EL (cell line): ENCODE measurements at places on chromosomes 2 and 18.

DNA sequence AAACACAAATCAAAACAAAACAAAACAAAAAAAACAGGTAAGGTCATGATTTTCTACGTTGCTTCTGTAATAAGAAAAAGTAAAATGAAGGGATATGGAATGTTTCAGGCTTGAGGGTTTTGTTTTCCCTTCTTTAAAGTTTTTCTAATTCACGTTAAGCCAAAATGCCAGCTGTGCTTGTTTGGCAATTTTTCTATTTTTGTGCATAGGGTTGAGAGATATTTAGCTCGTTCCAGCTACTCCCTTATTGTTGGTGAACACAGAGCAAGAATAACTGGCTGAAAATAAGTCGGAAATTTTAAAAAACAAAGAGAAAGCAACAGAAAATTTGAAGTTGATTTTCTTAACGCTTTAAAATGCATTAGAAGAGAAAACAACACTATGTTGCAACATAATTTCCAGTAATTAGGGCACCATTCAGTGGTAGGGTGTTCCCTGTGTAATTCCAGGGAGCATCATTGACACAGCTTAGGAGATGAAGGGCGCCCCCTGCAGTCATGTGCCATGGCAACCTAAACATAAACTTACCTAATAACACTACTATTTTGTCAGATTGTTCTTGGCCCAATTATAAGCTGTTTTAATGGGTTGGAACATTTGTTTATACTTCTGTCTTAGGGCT, 99.5 kb downstream of the DTNA start:
- DNase-seq: peak; percentile 44

DNA sequence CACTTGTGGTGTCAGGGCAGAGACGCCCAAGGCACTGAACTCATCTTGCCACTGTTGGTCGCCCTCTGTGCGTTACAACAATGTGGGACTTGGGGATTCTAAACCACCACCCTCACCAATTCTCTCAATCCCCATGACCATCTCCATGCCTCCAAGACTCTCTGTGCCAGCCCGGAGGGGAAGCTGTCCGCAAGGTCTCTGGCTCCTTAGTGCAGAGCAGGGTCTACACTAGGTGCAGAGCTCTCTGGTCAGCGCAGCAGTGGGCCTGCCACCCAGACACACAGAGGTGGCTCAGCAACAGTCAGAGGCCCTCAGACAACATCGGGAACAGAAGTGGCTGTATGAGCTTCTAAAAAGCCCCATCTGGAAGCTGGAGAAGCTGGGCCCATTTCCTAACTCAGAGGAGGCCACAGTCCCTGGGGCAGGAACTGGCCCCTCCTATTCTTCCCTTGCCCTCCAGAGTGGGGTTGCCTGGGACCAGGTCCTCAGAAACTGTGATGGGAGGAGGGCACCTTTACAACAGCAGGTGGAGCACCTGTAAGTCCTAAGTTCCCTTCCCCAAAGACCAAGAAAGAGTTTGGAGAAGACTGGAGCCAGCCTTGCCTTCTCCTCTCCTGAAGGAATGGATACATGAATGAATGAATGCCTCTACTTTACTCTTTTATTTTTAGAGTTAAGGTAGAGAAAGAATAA, 37.7 kb downstream of the SERTAD2 start:
- no peak for DNase-seq

DNA sequence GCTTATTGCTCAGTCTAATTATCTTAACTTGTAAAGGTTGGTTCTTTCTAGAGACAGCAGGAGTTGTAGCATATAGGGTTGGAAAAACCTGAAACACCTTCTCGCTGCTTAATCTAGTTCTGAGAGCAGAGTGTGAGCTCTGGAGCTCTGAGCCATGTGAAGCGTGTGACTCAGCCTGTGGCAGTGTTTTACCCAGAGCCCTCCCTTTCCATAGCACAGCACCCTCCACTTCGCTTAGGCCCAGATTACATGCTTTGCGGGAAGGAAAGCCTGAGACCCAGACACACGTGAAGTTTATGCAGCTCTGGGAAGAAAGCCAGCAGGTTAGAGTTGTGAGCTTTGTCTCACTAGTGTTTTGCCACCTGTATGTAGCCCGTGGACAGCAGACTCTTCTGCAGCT, 74.5 kb downstream of the INPP4A start:
- no peak for DNase-seq

- no peak for DNase-seq
Observed at GRCh38 chr18:30510882-30511281, 531.7 kb downstream of the DSC3 start.

DNA sequence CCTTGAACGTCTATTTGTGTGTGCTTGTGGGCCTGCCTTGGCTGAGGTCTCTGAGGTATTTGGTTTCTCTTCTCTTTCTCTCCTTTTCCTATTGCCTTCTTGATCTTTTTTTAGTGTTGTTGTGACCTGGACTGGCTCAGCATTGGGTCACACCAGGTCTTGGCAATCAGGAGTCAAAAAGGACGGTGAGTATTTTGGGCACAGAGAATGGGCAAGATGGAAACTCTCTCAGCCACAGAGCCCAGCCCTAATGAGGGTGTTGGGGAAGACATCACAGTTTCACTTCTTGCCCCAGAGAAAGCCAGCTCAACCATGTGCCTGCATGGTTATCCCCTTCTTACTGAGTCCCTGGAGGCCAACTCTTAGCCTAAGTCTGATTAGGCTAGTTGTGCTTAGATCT, 13.7 kb upstream of the INO80C start:
- DNase-seq: no peak

GRCh38 chr2:80548469-80548868, 243.9 kb upstream of the LRRTM1 start:
- no peak for DNase-seq

GRCh38 chr2:64594226-64594989, 59.3 kb downstream of the SERTAD2 start:
- DNase-seq: peak; percentile 57

DNA sequence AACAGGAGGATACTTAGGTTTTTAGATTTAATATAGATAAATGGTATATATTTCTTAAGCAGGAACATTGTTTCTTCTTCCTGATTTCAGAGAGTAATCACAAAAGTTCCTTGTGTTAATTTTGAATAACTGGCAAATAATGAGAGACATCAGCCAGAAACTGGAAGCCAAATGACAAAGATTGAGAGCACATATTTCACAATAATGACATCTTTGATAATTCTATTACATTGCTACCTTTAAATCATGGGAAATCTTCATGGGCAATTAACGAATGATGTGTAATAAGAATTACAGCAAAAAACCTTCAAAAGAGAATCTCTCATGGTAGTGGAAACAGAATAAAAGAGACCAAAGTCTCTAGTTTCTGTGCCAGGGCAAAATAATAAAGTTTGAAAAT, 215.1 kb downstream of the NUP35 start:
- DNase-seq: no peak

DNA sequence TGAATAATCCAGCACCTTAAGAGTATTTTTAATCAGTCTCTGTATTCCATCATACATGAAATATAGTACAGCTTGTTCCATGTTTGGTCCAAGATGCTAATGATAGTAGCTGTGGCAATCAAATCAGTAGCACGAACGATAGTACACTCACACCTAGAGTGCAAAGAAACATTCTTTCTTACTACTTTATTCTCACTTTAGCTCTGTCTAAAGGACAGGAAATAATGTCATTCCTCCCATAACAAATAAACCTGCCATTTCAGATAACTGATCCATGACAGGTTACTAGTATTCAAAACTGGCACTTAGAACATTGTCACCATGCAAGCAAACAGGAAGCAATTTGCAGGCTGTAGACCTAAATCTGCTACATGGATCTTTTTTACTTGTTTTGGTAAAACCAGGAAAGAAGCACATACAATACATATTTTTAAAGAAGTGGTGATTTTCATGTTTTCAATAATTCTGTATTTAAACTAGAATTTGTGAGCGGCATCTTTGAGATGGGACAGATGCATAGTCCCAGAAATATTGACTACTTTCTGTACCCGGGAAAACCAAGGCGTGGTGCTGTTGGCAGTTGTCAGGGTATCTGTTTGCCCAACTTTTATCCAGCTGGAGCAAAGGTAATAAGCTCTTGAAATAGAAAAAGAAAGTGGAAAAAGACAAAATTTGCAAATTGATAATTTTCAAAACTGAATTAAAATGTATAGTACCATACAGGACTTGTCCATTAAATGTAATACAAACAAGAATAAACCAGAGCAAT, 49.5 kb downstream of the IKZF2 start:
- no peak for DNase-seq

DNA sequence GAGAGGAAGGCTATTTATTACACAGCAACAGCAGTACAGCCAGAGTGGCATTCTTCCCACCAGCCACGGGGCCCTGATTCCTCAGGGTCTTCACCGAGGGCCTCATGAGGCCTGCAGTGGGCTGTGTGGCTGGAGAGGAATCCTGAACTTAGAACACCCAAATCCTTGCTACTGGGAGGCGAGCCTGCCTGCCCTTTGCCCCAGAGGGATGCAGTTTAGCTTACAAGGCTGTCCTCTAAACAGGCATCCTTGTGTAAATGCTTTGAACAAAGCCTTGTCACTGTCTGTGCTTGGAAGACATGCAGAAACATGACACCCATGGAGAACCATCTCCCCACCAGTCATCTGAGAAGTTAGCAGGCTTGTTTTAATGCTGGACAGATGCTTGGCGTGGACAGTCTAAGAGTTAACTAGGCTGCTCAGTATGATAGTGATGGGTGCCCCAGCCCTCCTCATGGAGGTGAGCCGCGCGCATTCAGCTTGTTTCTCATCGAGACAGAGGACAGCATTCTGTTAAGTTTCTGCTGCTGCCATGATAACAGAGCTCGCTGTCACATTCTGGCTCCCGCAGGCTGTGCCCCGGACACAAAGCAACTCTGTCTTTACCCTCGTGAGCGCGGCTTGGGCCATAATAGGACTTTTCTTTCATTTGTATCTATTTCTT, 42.9 kb downstream of the ADI1 start:
- DNase-seq: no peak

DNA sequence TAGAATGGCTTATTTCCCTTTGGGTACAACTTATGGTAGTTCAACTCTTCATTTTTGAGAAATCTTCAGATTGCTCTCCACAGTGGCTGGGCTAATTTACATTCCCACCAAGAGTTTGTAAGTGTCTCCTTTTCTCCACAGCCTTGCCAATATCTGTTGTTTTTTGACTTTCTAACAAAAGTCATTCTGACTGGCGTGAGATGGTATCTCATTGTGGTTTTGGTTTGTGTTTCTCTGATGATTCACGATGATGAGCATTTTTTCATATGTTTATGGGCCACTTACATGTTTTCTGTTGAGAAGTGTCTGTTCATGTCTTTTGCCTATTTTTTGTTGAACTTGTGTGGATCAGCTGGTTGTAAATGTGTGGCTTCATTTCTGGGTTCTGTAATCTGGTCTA, 871.0 kb downstream of the EPHA4 start:
- DNase-seq: peak; percentile 57

DNA sequence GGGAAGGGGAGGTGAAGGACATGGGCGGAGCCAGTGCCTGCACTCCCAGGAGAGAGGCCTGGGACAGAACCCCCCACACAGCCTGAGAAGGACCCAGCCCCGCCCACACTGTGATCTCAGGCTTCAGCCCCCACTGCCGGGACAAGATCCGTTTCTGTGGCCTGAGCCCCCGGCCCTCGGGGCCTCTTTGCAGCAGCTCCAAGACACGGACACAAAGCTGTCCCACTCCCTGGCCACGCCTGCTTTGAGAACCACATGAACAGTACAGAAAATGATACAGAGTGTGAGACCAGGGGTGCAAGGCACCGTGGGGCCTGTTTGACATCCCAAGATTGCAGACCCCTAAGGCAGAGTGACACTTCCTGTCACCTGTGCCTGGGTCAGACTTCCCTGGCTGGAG, 74.5 kb downstream of the TWIST2 start:
- DNase-seq: no peak

DNA sequence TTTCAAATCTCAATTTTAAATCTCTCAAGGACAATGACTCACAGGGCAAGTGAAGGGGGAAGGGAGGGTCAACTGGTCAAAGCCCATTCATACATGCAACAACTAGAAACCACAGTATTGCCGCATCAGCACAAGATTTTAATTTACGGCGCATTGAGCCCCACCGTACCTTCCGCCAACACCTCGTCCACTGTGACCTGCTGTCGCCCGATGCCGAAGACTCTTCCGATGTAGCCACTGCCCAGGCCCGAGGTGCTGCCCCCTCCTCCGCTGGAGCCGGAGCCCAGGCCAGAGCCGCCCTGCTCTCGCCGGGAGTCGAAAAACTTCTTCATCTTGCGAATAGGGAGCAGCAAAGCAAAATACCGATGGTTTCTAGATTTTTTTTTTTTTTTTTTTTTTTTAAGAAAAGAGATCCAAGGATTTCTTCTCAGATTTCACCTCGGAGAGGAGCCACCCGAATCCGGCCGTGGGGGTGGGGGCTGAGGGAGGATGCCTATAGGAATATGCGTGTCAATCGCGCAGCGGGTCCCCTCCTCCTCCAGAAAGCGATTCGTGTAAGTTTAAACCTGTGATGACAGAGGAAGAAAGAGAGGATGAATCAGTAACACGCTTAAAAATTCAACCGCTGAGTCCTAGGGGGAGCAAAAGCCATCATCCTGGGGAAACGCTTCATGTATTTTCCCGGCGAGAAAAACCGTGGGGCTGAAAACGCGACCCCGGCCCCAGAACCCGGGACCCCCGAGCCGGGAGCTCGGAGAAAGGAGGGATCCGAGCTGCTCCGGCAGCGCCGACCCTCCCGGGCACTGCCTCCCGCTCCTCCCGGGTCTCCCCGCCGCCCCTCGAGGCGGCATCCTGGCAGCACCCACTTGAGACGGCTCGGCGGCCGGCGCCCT, 584 bp downstream of the AAK1 start:
- DNase-seq: peak; percentile 83

- no peak for DNase-seq
Observed at GRCh38 chr2:44526352-44526751, 164.6 kb downstream of the CAMKMT start.

DNA sequence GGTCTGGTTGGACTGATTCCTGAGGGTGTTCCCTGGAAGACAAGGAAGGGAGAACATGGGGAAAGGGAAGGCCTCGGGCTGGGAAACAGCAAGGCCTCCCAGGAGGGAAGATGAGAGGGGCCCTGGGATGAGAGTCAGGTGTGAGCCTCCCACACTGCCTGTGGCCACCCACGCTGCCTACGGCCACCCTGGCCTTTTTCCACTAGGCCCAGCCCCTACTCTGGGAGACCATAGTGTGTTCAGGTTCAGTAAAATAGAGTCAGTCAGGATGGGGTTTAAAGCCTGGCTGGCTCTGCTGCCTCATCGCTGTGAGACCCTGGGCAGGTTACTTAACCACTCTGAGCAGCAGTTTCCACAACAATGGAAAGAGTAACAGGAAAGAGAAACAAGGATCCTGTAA, 47.7 kb upstream of the MAL start:
- no peak for DNase-seq

GRCh38 chr18:8681196-8681595, 24.2 kb upstream of the MTCL1 start:
- no peak for DNase-seq

DNA sequence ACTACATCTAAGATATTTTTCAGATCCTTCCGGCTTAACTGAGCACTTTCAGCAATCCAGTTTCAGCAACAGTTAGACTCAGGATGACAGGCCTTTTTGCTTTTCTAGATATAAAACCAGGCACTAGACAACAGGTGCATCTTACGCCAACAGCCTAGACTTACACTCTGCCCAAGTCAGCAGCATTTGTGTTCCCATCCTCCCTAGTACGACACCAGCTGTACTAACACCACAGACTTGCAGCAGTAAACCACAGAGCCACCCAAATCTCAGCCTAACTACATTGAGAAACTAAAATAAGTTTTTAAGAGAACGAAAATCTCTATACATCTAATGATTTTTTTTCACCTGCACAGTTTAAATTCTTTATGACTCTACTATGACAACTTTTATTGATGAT, 89.9 kb upstream of the DNMT3A start:
- DNase-seq: no peak
